ENCODE measurements at places on chromosomes 6 and 20.

- no peak for DNase-seq
These were observed 953.7 kb downstream of the TFAP2A start for GRCh38 chr6:9461188-9461587.

GRCh38 chr6:8195040-8195713 lies 92.8 kb upstream of the EEF1E1 start:
- DNase-seq = no peak

- no peak for DNase-seq
These were observed 19.8 kb downstream of the THBS2 start for GRCh38 chr6:169233832-169234231.

- DNase-seq = no peak
These were observed 1.0 kb downstream of the GMEB2 start for GRCh38 chr20:63625771-63626423.

DNA sequence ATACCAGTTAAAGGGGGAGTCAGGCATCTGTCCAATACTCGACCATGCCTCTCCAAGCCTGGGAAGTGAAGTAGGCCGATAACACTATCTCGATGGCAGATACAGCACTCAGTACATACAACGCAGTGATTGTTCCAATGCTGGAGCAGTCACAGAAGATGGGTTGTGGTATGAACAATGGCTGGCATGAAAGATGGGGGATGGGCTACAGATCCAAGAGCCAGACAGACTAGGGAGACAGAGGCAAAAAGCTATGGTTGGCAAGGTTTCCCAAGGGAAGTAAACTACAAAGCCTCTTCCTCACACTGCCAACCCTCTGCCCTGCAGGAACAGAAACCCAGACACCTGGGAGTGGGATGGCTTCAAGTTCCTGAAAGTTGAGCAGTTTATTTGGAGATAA lies 19.2 kb downstream of the FKBP1A start:
- no peak for DNase-seq

DNA sequence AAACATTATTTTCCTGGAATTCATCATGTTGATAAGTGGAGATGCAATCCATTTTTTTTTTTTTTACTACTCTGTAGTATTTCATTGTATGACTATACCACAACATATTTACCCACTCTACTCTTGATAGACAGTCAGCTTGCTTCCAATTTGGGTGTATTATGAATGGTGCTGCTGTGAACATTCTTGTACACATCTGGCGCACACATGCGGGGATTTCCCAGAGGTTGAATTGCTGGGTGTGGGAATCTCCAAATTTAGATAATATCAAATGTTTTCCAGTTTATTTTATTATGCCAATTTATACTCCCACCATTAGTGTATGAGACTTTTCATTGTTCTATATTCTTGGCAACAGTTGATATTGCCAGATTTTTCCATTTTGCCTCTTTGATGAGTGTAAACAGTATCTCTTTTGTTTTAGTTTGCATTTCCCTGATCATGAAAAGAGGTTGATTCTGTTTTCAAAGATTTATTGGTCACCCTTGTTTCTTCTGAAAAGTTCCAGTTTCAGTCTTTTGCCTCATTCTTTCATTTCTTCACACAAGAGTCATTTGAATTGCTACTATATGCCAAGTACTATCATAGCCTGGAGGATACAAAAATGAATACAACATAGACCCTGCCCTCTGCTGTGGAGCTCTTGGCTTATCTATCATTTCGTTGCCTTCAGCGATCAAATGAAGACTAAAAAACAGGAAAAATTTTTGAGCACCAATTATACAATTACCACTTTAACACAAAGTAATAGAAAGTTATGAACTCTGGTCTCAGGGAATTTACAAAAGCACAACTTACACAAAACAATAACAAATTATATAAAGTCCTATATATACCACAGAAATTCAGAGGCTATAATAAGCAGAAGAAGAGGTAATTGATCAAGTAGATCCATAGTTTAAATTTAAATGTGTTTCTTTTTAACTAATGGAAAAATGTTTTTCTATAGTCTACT lies 17.1 kb upstream of the NCOA7 start:
- no peak for DNase-seq

- no peak for DNase-seq
These were observed 28.9 kb downstream of the EIF2S2 start for GRCh38 chr20:34083137-34083536.

- no peak for DNase-seq
These were observed 28.4 kb downstream of the CD109 start for GRCh38 chr6:73724389-73724788.

GRCh38 chr6:87322304-87323212 lies at the start of gene SMIM8:
Gene SMIM8, plus strand, starts transcription at chr6:87322588. Its CDS starts 14,444 bp downstream, at chr6:87337032.
- DNase-seq = peak; percentile 46

DNA sequence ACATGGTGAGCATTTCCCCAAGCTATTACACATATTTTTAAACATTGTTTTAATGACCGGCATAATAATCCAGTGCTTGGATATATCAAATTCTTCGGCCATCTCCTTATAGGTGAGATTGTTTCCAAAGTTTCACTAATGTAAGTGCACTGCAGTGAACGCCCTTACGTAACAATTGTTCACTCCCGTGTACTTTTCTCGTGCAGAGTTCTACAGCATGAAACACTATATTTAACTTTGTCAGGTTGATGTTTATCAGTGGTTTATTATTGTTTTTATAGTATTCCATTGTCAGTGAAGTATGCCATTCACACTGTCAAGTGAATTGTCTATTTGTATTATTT lies 3.4 kb upstream of the GZF1 start:
- no peak for DNase-seq

GRCh38 chr20:58296051-58296837 lies 13.3 kb upstream of the RAB22A start:
- DNase-seq = no peak

GRCh38 chr6:34412016-34412415 lies 13.9 kb downstream of the RPS10 start:
- DNase-seq = no peak

DNA sequence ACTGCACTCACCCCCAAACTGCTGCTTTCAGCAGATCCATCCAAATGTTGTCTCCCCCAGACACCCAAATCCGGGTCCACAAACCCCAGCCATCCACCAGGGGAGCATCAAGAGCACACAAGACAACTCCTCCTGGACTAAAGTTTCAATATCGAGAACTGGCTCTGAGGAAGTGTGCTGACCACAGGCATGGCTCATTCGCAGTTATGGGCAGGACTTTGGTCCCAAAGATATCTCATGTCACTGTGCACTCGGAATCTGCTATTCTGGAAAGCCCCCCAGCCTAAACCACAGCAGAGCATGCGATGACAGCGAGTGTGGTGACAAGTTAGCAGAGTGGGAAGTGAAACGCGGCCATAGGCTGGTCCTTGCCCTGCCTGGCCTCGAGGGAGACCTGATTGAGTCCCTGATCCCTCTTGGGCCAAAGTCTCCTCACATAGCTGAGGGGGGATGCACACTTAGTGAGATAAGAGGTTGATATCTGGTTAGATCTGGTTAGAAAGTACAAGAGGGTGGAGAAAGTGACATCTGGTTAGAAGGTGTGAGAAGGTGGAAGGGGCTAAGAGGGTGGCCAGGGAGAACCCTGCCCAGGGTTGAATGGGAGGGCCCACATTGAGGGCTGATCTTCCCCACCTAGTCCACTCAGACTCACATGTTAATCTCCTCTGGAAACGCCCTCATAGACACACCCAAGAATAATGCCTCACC lies 149.7 kb downstream of the MRPL14 start:
- DNase-seq = no peak

- no peak for DNase-seq
These were observed 283.8 kb downstream of the CDC5L start for GRCh38 chr6:44671333-44671732.

GRCh38 chr6:31317036-31317435 lies 39.9 kb downstream of the HLA-B start:
- no peak for DNase-seq

GRCh38 chr20:46232539-46232938 lies 75.8 kb downstream of the CDH22 start:
- no peak for DNase-seq

DNA sequence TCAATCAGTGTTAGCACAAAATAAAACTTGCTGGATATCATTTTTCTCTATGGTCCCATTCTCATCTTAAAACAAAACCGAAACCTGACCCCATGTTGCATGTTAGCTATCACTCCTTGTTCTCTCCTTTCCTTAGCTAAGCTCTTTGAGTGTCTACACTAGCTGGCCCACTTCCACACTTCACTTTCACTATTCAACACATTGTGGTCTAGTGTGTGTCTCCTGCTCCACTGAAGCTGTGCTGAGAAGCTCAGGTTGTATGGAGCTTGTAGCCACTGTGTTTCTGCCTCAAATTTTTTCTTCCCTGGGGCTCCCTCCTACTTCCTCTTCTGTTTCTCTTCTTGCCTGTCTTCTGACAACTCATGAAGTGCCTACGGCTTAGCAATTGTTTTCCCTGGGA lies 223.0 kb downstream of the NKAIN2 start:
- no peak for DNase-seq

- peak; percentile 32 for DNase-seq
These were observed 66.3 kb upstream of the DST start for GRCh38 chr6:56708810-56709597.

DNA sequence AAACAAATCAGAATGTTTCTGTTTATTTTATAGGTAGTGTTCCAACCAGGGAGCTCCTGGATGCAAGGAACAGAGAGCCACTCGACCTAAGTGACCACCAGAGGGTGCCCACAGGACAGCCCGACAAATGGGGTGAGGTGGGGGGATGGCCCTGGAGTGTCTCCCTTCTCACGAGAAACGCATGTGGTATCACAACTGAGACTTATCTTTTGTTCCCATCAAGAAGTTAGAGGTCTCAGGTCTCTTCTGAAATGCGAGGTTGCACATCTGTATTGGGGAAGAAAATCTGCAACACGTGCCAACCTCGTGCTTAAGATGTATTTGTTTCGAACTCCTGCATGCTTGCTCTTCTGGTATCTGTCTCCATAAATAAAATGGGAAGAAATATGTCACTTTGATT lies 104.0 kb downstream of the ISM1 start:
- no peak for DNase-seq

DNA sequence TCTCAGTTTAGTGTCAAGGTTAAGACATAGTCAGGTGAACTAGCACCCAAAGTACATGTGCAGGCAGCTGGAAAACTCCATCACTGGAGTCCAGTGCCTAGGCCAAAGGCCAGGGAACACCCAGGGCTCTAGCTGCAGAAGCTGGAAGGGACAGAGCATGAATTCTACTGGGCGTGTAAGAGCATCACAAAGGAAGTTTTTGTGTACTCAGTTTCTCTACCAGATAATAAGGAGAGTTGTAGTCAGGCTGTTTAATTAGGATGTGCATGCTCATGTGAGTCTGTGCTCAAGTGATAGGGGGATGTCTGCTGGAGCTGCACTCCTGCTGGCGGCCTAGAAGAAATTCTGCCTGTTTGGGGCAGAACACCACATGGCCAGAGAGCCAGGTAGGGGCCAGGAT lies 8.1 kb downstream of the L3MBTL1 start:
- no peak for DNase-seq

- no peak for DNase-seq
These were observed 9.0 kb downstream of the COL21A1 start for GRCh38 chr6:56238352-56238751.

DNA sequence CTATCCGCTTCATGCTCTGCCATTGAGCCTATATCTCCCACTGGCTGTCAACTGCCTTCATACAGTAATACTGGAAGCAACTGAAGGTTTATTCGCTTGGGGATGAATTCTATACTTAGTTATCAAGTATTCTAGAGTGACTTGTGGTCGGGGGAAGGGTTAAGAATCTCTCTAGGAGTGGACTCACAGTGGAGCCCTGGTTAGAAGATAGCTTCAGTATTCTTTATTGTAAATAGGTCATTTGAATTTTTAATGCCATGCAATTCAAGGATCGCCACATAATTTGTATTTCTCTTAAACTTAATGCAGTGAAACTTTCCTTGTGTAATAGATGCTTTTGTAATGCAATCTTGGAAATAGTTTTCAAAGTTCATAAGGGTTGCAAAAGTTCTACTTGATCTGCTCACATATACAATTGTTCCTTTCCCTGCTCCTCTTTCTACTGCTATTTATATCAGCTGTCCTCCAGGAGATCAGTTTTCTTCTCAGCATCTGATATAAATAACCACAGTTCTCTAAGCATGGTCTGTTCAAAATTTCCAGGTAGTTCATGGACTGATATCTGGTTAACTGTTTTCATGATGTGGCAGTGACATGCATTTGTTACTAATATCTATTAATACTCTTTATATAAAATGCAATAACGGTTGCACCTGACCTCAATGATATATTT lies 120.3 kb downstream of the KCNQ5 start:
- DNase-seq = no peak

GRCh38 chr20:62244644-62245108 lies 6.4 kb downstream of the OSBPL2 start:
- DNase-seq = no peak

DNA sequence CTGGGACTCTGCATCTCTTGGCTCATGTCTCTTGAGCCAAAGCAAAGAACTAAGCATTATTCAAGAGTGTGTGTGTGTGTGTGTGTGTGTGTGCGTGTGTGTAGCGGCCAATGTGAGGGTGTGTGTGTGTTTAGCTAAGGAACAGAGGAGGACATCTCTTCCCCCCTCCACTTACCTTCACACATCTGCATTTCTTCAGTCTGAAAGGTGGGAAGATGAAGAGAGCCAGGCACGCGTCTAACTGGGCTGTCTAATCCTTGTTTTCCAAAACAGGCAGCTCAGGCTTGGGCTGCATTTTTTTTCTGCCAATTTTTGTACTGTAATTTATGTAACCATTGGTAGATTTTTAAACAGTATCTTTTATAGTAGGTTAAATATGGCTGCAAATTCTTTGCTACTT lies 59.5 kb downstream of the NDUFAF5 start:
- no peak for DNase-seq

- DNase-seq = no peak
These were observed 8.3 kb upstream of the CDH26 start for GRCh38 chr20:59949911-59950310.

- DNase-seq = no peak
These were observed 8.7 kb downstream of the ZMYND8 start for GRCh38 chr20:47347661-47348435.

DNA sequence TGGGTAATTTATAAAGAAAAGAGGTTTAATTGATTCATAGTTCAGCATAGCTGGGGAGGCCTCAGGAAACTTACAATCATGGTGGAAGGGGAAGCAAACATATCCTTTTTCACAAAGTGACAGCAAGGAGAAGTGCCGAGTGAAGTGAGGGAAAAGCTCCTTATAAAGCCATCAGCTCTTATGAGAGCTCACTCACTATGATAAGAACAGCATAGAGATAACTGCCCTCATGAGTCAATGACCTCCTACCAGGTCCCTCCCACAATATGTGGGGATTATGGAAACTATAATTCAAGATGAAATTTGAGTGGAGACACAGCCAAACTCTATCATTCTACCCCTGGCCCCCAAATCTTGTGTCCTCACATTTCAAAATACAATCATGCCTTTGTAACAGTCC lies 115.8 kb upstream of the LAMA2 start:
- no peak for DNase-seq

DNA sequence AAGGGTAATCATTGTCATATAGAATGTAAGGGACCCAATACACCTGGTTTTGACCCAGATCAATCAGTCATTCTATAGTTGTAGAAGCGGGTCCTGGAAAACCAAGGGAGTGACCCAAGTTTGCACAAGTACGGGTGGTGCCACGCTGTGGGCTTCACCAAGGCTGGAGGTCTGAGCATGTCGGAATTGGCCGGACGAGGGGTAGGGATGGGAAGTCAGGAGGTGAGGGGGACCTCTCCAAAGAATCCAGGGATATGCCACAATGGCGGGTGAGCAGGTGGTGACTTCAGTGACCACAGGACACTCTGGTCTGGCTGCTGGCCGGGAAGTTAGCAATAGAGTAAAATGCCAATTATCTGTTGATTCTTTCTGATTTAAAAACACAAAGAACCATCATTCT lies 186.6 kb upstream of the FOXQ1 start:
- DNase-seq = no peak

- DNase-seq = no peak
These were observed 47.1 kb upstream of the SAMHD1 start for GRCh38 chr20:36998652-36999051.
